ENCODE measurements at places on chromosomes 5 and 9. TPM values are rescaled to one million over a fixed set of nuclear protein-coding genes. Genes with fewer than 3 reads are reported as not detected.

- no peak overlapping the region for H3K4me3 ChIP-seq
- H3K36me3 ChIP-seq, result no peaks in the 10 kb centered on the region
- H3K27ac ChIP-seq, result no peak overlapping the region
- no peak for DNase-seq
- H3K27me3 ChIP-seq, result no peaks in the 10 kb centered on the region
These were observed 19.6 kb upstream of the ISOC1 start for GRCh38 chr5:129074903-129075302.

GRCh38 chr5:90709323-90710155 is 150.9 kb downstream of the ADGRV1 start:
- H3K4me1 ChIP-seq, result no peaks in the 10 kb centered on the region
- peak overlapping the region; percentile 23 for H3K27ac ChIP-seq
- H3K4me3 ChIP-seq, result no peak overlapping the region

DNA sequence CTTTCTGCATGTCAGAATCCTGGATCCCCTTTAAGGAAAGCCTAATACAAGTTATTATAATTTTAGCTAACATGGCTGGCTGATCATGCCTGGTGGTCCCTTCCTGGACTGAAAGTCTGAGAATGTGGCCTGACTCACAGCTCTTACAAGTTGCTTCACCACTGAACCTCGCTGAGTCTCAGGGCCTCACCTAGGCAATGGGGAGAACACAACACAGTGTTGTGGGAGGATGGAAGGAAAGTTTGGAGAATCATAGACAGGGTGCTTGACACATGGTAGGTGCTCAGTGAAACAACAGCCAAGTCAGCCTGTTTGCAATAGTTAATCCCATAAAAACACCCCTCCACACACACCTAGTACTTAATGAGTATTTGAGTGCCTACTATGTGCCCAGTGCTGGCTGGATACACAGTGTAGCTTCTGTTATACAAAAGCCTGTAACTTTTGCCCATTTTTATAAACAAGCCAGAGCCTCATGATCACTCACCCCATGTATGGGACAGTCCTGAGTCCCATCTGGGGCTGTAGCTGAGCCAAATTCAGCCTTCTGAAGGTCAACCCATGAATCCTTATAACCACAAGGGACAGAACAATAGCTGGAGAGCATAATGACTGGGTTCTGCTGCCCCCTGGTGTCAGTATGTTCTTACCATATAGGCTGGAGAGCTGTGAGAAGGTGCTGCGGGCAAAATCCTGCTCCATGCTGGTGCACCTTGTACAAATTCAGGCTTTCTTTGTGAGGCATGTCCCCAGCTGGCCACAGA is 3.9 kb downstream of the ACSL6 start:
- H3K4me1 ChIP-seq, result no peaks in the 10 kb centered on the region
- no peak overlapping the region for H3K4me3 ChIP-seq

DNA sequence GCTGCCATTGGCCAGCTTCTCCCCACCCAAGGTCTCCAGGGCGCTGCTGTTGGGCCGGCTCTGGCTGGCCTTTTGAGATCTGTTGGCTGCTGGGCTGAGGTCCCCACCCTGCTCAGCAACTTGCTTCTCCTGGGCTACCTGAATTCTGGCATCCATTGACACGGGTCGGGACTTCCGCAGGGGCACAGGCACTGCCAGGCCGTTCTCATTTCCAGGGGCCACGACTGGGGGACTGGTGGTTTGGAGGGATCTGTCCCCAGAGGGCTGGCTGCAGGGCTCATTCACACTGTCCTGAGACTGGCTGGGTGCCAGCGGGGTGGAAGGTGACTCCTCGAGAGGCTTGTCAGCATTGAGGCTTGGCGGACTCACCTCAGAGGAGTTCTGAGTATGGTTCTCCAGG is 87.1 kb upstream of the FBXW11 start:
- no peaks in the 10 kb centered on the region for H3K4me1 ChIP-seq
- no peak overlapping the region for H3K27ac ChIP-seq
- no peak overlapping the region for H3K4me3 ChIP-seq
- no peaks in the 10 kb centered on the region for H3K27me3 ChIP-seq
- peaks cover 8% of the 10 kb centered on the region for H3K36me3 ChIP-seq

GRCh38 chr5:4050203-4050602 is 454.6 kb downstream of the IRX1 start:
- H3K36me3 ChIP-seq, result no peaks in the 10 kb centered on the region
- H3K27ac ChIP-seq, result no peak overlapping the region
- no peak overlapping the region for H3K4me3 ChIP-seq
- H3K27me3 ChIP-seq, result no peaks in the 10 kb centered on the region

DNA sequence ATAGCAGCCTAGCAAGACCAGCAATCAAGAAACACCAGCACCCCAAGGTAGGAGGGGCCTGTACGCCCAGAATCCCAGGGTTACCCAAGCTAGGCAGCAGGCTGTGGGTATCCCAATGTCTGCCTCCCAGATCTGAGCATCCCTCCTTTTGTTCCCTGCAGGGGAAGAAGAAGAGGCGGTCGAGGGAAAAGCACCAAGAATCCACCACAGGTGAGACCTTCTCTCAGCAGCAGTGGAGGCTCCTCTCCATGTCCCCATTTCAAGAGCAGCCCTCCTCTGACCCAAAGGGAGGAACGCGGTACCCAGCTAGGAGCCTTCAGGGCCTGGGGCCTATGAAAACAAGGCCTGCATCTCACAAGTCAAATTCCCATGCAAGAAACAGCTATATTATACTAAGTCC is 28.9 kb downstream of the TCF7 start:
- H3K4me1 ChIP-seq, result peaks cover 10% of the 10 kb centered on the region
- H3K36me3 ChIP-seq, result peaks cover 24% of the 10 kb centered on the region
- DNase-seq, result no peak
- no peak overlapping the region for H3K4me3 ChIP-seq
- no peak overlapping the region for H3K27ac ChIP-seq

DNA sequence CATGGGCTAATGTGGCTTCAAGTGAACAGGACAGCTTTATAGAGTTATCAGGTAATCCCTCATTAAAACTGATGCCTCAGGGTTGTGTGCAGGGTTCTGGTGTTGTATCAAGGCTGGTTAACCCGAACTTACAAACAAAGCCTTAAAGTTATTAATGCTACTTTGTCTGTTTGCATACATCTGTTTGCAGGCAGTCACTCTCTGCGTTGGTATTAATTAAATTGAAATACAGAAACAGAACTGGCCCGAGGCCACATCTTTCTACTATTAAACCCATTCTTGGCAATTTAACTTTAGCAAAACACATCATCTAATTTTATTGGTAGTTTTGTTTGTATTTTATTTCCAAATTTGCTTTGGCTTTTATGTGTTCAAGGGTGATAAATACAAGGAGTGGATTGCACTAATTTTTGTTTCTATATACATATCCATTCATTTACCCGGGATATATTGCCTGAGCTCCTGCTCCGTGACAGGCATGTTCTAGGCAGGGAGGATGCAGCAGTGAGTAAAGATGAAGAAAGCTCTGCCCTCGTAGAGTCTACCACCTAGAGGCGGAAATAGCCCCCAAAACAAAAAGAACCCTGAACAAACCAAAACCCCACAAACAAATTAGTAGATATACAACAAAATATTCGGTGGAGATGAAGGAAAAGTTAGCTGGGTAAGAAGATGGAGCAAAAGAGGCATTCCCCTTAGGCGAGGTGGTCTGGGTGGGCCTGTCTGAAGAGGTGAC is 164.2 kb downstream of the MACROH2A1 start:
- DNase-seq, result no peak
- no peak overlapping the region for H3K4me3 ChIP-seq
- peaks cover 9% of the 10 kb centered on the region for H3K4me1 ChIP-seq
- no peak overlapping the region for H3K27ac ChIP-seq

GRCh38 chr5:135353952-135354721 is 44.9 kb downstream of the MACROH2A1 start:
- no peak overlapping the region for H3K4me3 ChIP-seq
- H3K27ac ChIP-seq, result peak overlapping the region; percentile 34
- H3K4me1 ChIP-seq, result peaks cover 36% of the 10 kb centered on the region
- peak; percentile 94 for DNase-seq
- no peaks in the 10 kb centered on the region for H3K27me3 ChIP-seq

GRCh38 chr9:126932871-126933321 is 18.3 kb downstream of the RALGPS1 start:
- no peak overlapping the region for H3K4me3 ChIP-seq
- H3K27ac ChIP-seq, result no peak overlapping the region
- no peaks in the 10 kb centered on the region for H3K36me3 ChIP-seq
- H3K27me3 ChIP-seq, result peaks cover 10% of the 10 kb centered on the region
- no peak for DNase-seq

GRCh38 chr5:124909734-124910133 is 163.3 kb upstream of the ZNF608 start:
- no peaks in the 10 kb centered on the region for H3K36me3 ChIP-seq
- no peak for DNase-seq
- H3K4me3 ChIP-seq, result no peak overlapping the region
- peaks cover 9% of the 10 kb centered on the region for H3K4me1 ChIP-seq

- H3K36me3 ChIP-seq, result no peaks in the 10 kb centered on the region
- H3K4me1 ChIP-seq, result peaks cover 3% of the 10 kb centered on the region
These were observed 75.4 kb upstream of the ADAMTS19 start for GRCh38 chr5:129384736-129385135.

- peaks cover 2% of the 10 kb centered on the region for H3K36me3 ChIP-seq
- no peak overlapping the region for H3K4me3 ChIP-seq
- peaks cover 10% of the 10 kb centered on the region for H3K4me1 ChIP-seq
- no peaks in the 10 kb centered on the region for H3K27me3 ChIP-seq
- DNase-seq, result no peak
- no peak overlapping the region for H3K27ac ChIP-seq
These were observed 49.0 kb upstream of the RIC1 start for GRCh38 chr9:5579881-5580280.

GRCh38 chr5:115455301-115455707 is 89.3 kb downstream of the FEM1C start:
- no peak overlapping the region for H3K27ac ChIP-seq
- no peaks in the 10 kb centered on the region for H3K27me3 ChIP-seq
- H3K36me3 ChIP-seq, result no peaks in the 10 kb centered on the region
- DNase-seq, result peak; percentile 84
- H3K4me1 ChIP-seq, result peaks cover 31% of the 10 kb centered on the region
- no peak overlapping the region for H3K4me3 ChIP-seq

- H3K4me1 ChIP-seq, result peaks cover 39% of the 10 kb centered on the region
- peaks cover 7% of the 10 kb centered on the region for H3K36me3 ChIP-seq
- no peaks in the 10 kb centered on the region for H3K27me3 ChIP-seq
- H3K27ac ChIP-seq, result no peak overlapping the region
- H3K4me3 ChIP-seq, result no peak overlapping the region
These were observed 60.8 kb downstream of the ERGIC1 start for GRCh38 chr5:172894767-172895388.

DNA sequence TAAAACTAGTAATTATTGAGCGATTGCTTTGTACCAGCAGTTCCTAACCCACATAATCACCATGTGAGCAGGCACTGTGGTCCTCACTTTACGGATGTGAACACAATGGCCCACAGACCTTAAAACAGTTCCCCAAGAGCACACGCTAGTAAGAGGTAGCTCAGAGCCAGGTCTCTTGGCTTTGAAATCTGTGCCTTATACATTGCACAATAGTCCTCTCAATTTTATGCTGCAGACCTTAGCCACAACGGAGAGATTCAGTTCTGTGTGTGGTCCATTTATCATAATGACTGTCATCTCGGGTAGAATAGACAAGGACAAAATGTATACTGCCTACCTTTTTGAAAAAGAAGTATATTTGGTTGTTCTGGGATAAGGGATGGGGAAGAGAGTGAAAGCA is 289.0 kb upstream of the ANKRD55 start:
- no peak overlapping the region for H3K27ac ChIP-seq
- H3K4me1 ChIP-seq, result no peaks in the 10 kb centered on the region
- H3K36me3 ChIP-seq, result no peaks in the 10 kb centered on the region
- H3K27me3 ChIP-seq, result peaks cover 8% of the 10 kb centered on the region
- no peak overlapping the region for H3K4me3 ChIP-seq

GRCh38 chr9:20144197-20144596 is 355.4 kb upstream of the SLC24A2 start:
- peak; percentile 4 for DNase-seq
- H3K27me3 ChIP-seq, result no peaks in the 10 kb centered on the region
- no peak overlapping the region for H3K27ac ChIP-seq
- H3K4me1 ChIP-seq, result no peaks in the 10 kb centered on the region

DNA sequence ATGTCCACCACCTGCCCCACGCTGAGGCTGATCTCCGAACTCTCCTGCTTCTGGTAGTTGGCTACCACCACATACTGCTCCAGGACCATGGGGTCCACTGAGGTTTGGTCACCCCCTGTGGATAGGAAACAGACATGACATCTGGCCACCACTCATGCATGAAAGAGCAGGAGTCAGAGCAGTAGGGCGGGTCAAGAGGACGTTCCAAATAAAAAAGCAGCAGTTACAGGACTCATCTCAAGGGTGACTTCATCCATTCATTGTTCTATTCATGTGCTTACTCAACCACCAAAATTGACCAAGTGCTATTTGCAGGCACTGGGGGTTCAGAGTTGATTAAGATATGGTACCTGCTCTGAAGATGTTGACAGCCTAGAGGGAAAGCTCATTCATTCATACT is 79.2 kb upstream of the UBTD2 start:
- H3K27me3 ChIP-seq, result no peaks in the 10 kb centered on the region
- H3K4me1 ChIP-seq, result peaks cover 14% of the 10 kb centered on the region
- no peak overlapping the region for H3K4me3 ChIP-seq

- H3K4me1 ChIP-seq, result peaks cover 6% of the 10 kb centered on the region
- H3K36me3 ChIP-seq, result no peaks in the 10 kb centered on the region
- no peaks in the 10 kb centered on the region for H3K27me3 ChIP-seq
- no peak overlapping the region for H3K4me3 ChIP-seq
These were observed 17.8 kb downstream of the NOTCH1 start for GRCh38 chr9:136527721-136528710.

DNA sequence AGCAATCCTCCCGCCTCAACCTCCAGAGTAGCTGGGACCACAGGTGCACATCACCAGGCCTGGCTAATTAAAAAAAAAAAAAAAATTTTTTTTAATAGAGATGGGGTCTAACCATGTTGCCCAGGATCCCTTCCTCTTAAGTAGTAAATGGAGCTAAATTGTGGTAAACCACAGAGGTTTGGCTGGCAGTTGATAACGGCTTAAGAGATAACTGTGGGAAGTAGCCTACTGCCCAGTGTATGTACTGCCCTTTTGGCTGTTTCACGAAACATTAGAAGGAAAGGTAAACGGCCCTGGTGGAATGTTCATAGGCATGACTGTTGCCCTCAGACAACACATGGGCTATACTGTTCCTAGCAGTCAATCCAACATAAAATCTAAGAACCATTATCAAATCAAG is 44.4 kb downstream of the HMGCR start:
- no peak for DNase-seq
- no peak overlapping the region for H3K27ac ChIP-seq
- H3K27me3 ChIP-seq, result no peaks in the 10 kb centered on the region
- no peaks in the 10 kb centered on the region for H3K4me1 ChIP-seq

Gene SPOCK1
- 71.0 TPM for total RNA-seq

Gene PALM2AKAP2
- total RNA-seq, result 61.3 TPM

Gene ISL1
- total RNA-seq, result 5.4 TPM

Gene PKD2L2
- total RNA-seq, result not detected

Gene NR5A1
- total RNA-seq, result 0.26 TPM

Gene PCDHB16
- total RNA-seq, result 3.2 TPM

Gene NUTM2G
- total RNA-seq, result not detected

Gene SETX
- total RNA-seq, result 48.4 TPM

Gene TOMM5
- 125 TPM for total RNA-seq

Gene RCL1
- total RNA-seq, result 22.3 TPM
